ENCODE measurements at places on chromosomes 2 and 18.

- DNase-seq = no peak
These were observed 16.6 kb downstream of the SERPINB13 start for GRCh38 chr18:63603772-63604171.

DNA sequence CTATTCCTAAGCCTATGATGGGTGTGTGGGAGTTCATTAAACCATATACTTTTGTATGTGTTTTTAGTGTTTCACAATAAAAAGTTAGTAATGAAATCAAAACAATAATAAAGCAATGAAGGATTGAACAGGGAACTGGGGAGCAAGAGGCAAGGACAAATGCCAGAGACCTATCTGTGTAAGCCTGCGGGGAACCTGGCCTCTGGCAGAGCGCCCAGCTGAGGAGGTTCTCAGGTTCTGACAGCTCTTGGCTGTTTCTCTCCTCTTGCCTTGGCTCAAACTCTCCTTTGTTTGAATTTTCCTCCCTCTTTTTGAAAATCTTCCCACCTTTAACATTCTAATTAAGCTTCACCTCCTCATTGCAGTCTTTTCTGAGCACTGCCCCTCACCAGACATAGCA lies 200.0 kb upstream of the NCKAP5 start:
- DNase-seq = no peak

DNA sequence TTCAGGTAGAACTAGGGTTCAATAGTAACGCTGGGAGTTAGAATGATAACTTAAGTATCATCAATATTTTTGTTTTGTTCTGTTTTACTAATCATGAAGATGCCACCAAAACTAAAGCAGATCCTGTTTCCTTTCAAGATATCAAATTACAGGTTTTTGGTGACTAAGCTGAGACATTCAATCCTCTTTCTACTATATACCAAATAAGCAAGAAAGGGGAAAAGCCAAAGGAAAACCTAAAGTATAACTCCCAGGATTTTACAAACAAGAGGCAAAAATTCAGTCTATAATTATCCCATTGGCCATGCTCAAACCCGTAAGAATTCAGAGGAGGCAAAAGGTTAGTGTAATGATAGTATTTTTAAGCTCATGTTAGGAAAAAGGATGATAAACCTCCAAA lies 175.2 kb upstream of the CCDC150 start:
- no peak for DNase-seq

DNA sequence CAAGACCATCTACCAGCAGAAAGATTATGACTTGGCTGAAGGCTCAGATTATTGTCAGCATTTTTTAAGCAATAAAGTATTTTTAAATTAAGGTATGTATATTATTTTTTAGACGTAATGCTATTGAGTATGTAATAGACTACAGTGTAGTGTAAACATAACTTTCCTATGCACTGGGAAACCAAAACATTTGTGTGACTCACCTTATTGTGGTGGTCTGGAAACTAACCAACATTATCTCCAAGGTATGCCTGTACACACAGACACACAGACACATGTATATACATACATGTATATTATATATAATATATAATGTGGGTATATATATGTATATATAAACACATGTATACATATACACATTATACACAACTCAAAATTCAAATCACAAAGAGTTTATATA lies 9.1 kb upstream of the TMEFF2 start:
- no peak for DNase-seq

GRCh38 chr2:76406134-76406855 lies 695.6 kb upstream of the GCFC2 start:
- DNase-seq = no peak

GRCh38 chr2:120783371-120783791 lies 47.7 kb downstream of the GLI2 start:
- no peak for DNase-seq

GRCh38 chr2:221553333-221553732 lies 18.8 kb downstream of the EPHA4 start:
- no peak for DNase-seq

DNA sequence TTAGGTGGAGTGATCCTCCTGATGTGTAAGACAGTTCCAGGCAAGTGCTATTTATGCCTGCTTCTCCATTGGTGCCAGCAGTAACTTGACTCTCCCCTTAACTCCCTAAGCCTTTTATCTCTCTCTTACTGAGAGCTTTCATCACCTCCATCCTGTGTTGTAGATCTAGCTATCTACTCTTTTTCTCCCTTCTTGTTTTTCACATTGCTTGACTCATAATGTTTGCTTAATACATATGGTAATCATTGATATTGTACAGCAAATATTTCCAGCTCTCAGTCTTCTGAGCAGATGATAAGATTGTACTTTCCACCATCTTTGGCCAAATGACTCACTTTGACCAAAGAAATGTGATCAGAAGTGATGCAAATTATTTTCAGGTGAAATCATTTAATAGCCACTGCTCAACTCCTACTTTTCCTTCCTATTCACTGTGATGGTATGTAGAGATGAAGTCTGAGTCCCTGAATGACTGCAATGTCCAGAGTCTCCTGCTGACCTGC lies 165.0 kb downstream of the PLCL1 start:
- DNase-seq = no peak

- no peak for DNase-seq
These were observed 177.1 kb downstream of the ACOXL start for GRCh38 chr2:110909501-110909900.

DNA sequence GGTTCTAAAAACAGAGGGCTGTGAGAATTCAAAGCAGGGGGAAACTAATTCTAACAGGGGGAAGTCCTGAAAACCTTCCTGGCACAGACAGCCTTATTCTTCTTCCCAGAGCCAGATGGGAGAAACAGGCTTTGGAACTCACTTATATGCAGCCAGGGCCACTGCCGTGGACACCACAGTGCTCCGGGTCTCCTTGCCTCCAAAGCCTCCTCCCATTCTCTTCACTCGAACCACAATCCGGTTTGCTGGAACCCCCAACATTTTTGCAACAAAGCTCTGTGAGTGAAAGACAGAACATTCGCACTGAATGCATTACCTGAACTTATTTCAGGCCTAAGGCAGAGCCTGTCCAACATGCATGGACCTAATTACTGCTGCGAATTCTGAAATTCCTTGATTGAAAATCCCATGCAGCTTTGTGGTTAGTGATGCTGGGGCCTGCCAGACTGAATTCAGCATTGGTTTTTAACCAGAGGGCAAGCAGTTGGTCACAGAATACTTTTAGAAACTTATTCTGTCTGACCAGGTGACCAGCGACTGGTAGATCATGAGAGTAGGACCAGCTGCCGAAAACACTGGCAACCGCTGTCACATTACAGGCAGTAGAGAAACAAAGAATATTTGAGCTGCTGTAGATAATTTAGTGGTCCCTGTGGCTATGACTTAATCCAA lies 48.6 kb downstream of the XDH start:
- no peak for DNase-seq

- no peak for DNase-seq
These were observed 3.8 kb downstream of the GRB14 start for GRCh38 chr2:164617466-164617865.

DNA sequence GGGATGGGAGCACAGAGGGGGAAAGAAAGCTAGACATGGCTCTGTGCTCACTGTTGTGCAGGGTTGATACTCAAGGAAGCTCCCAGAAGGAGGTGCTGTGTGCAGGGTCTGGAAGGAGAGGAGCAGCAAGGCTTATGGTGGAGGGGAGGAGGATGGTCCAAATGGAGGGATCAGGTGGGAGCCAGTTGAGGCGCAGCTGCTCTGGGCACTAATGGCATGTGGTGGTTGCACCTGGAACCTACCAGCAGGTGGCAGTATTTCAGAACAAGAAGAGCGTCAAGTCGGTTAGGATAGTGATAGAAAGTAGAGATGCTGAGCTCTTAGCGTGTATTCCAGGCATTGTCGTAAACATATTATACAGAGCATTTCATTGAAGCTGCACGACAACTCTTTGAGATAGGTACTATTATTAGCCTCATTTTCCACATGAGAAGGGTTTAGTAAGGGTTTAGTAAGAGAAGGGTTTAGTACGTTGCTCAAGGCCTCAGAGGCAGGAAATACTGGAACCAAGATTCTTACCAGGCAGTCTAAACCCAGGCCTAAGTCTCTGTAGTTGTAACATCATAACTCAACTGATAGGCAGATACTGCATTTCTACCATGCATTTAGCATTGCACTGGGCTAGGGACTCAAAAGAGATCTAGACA lies 223.7 kb downstream of the CYP26B1 start:
- DNase-seq = no peak

GRCh38 chr2:61398413-61398812 lies 72.5 kb downstream of the USP34 start:
- no peak for DNase-seq

GRCh38 chr2:40274270-40274669 lies 177.6 kb downstream of the SLC8A1 start:
- DNase-seq = no peak

- DNase-seq = peak; percentile 49
These were observed 17.1 kb upstream of the CNDP1 start for GRCh38 chr18:74517236-74517630.

- no peak for DNase-seq
These were observed 274.9 kb upstream of the UBE2E3 start for GRCh38 chr2:180705551-180705950.

DNA sequence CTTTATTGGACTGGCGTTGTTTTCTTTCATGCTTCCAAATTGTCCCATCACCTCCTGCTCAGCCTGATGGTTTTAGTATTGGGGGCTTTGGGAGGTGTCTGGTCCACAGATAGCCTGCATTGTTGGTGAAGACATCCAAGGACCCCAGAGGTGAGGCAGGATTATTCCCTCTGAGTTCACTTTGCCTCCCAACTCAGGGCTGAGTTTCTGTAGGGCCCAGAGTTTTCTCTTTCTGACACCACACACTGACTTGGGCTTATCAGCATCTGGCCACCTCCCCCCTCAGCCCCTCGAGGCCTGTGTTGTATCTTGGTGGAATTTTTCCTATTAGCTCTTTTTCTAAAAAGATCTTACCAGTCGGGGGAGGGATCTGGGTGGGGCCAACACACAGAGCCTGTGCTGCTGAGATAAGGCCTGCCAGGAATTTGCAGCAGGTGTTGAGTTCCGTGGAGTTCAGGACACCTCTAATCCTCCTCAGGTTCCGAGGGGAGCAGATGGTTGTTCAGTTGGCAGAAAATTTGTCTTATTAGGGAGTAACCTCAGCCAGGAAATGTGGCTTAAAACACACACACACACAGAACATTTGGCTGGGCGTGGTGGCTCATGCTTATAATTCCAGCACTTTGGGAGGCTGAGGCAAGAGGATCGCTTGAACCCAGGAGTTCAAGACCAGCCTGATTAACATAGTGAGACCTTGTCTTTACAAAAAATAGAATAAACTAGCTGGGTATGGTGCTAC lies 7.3 kb downstream of the EMILIN2 start:
- DNase-seq = no peak

GRCh38 chr2:127634066-127634617 lies 11.8 kb upstream of the GPR17 start:
- DNase-seq = no peak

GRCh38 chr2:204538182-204539018 lies 6.9 kb upstream of the PARD3B start:
- DNase-seq = no peak

- no peak for DNase-seq
These were observed 332.9 kb upstream of the DCC start for GRCh38 chr18:52007105-52007504.

- DNase-seq = no peak
These were observed 369.0 kb downstream of the TMEM182 start for GRCh38 chr2:103130857-103131256.

DNA sequence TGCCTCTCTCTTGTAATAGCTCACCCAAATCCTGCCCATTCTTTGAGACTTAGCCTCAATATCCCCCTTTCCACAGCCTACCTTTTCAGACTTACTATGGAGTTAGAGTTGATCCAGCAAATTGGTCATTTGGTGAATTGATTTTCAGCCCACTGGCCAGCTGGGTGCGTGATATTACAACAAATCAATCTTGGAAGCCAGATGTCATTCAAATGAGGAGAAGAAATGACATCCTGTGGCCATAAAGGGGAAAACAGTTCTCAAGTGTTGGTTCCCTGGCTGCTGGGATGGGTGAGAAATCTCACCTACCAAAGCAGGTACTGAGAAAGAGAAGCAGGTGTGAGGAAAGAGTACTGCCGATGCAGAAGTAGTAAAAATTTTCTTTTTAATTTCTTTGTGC lies 36.7 kb upstream of the FOXI3 start:
- DNase-seq = no peak

DNA sequence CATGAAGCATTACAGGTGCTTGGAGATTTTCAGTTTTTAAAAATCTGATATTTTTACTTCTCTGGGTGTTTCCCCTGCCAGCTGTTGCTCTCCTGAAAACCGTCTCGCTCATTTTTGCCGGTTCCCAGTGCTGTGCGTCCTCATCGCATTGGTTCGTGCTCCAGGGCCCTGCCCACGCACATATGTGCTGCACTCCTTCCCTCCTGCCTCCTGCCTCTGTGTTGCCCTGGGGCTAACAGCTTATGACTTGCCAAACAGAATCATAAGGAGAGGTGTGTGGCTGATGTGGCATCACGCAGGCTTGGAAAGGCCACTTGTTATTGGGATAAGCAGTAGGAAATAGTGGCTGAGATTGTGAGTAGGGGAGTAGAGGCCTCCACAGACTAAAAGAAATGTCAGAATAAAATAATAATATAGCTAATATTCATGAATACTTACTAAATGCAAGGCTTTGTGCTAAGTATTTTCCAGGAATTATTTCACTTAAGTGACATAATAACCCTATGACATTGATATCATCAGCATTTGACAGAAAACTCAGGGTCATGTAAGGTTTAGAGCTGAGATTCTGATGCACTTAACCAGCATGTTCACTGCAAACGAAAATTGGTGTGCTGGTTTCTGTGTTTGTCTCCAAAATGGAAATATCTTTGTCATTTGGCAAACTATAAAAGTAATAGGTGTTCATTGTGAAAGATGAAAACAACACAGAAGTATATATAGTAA lies 53.5 kb downstream of the SLC4A1AP start:
- no peak for DNase-seq

DNA sequence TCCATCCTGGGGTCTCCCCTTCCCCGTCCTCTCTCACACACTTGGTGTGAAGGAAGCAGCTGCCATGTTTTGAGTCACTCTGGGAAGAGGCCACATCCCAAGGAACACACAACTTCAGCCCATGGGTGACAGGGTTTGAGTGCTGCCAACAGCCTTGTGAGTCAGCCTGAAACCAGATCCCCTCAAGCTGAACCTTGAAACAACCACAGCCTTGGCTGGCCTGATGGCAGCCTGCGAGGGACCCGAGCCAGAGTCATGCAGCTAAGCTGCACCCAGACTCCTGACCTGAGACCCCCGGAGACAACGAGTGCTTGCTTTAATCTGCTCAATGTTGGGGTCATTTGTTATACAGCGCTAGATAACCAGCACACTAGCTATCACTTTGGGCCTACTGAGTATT lies 19.3 kb upstream of the MC2R start:
- no peak for DNase-seq

- DNase-seq = no peak
These were observed 37.0 kb downstream of the RAPGEF4 start for GRCh38 chr2:172772633-172773032.

DNA sequence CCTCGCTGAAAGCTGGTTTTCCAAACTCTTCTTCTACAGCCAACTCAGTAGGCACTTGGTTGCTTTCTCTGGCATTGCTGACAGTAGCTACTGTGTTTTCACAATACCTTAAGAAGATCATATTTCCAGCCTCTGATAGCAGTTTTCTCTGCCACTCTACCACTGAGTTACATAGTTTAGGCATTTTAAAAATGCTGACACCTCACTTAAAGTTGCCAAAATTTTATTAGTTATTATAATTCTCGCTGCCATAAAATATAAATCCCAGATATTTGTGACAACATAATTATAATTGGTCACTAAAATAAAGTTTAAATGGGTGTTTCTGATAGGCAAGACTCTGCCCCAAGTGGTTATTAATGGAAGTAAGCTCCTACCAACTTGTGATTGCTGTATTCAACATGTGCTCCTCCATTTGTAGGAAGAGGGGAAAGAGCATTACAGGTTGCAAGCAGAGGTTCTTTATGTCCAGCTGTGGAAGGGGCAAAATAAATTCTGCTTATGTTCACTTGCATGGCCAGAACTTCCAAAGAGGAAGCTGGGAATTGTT lies 1202.8 kb downstream of the CNTNAP5 start:
- DNase-seq = no peak
